Motor neuron (in vitro differentiated cells): ENCODE measurements at places on chromosomes 2 and 18. TPM values are rescaled to one million over a fixed set of nuclear protein-coding genes. Genes with fewer than 3 reads are reported as not detected.

The STK11IP gene
- total RNA-seq: 10.6 and 16.5 TPM in 2 replicates

The CFAP65 gene
- 1.4 and 1.8 TPM in 2 replicates for total RNA-seq

The MARCO gene
- total RNA-seq: not detected in 2 replicates

The ASXL3 gene
- 19.8 and 26.5 TPM in 2 replicates for total RNA-seq

The AOX1 gene
- total RNA-seq: 0.23 and 0.38 TPM in 2 replicates

The SCN9A gene
- total RNA-seq: 2.4 and 2.7 TPM in 2 replicates

The RNF181 gene
- 237 and 244 TPM in 2 replicates for total RNA-seq

The MYOM1 gene
- 3.0 and 4.4 TPM in 2 replicates for total RNA-seq

The RIT2 gene
- total RNA-seq: 15.9 and 22.0 TPM in 2 replicates

The THSD7B gene
- total RNA-seq: 0.36 and 0.73 TPM in 2 replicates

The SPATA3 gene
- 0.23 TPM in 1 of 2 replicates, not detected in the other for total RNA-seq

The DSG4 gene
- total RNA-seq: 0.19 TPM in 1 of 2 replicates, not detected in the other

The PLGLB1 gene
- 2.5 and 4.8 TPM in 2 replicates for total RNA-seq

The CTNNA2 gene
- 6.7 and 7.0 TPM in 2 replicates for total RNA-seq

The AAK1 gene
- total RNA-seq: 28.8 and 31.1 TPM in 2 replicates

The CCDC178 gene
- 0.75 and 0.97 TPM in 2 replicates for total RNA-seq

The CYP27C1 gene
- 0.24 and 0.60 TPM in 2 replicates for total RNA-seq

The PKDCC gene
- 4.7 and 5.5 TPM in 2 replicates for total RNA-seq

The RAB6C gene
- 0.10 TPM in 1 of 2 replicates, not detected in the other for total RNA-seq

The WDCP gene
- 13.1 and 14.5 TPM in 2 replicates for total RNA-seq

The TBC1D8 gene
- 9.4 and 12.8 TPM in 2 replicates for total RNA-seq

The B4GALT6 gene
- total RNA-seq: 14.0 and 18.6 TPM in 2 replicates

The KLHL14 gene
- 0.10 and 0.11 TPM in 2 replicates for total RNA-seq

The TANC1 gene
- 2.9 and 3.3 TPM in 2 replicates for total RNA-seq

The EML6 gene
- total RNA-seq: 2.9 and 4.2 TPM in 2 replicates

The TSPYL6 gene
- 0.43 and 0.56 TPM in 2 replicates for total RNA-seq

The ICOS gene
- total RNA-seq: 0.14 TPM in 1 of 2 replicates, not detected in the other

The SOX11 gene
- 119 and 130 TPM in 2 replicates for total RNA-seq

The AP1S3 gene
- 1.5 and 1.9 TPM in 2 replicates for total RNA-seq

The NAT8 gene
- 1.3 and 1.6 TPM in 2 replicates for total RNA-seq

The ERFE gene
- total RNA-seq: 0.75 and 0.91 TPM in 2 replicates

The APCDD1 gene
- total RNA-seq: 5.5 and 6.2 TPM in 2 replicates

The C1QL2 gene
- 0.21 TPM in 1 of 2 replicates, not detected in the other for total RNA-seq

The HOXD9 gene
- total RNA-seq: 8.8 and 9.2 TPM in 2 replicates
